Anterior cingulate cortex (tissue), 58 donors: ENCODE measurements at places on chromosomes 6 and 20.

GRCh38 chr6:111871725-111872400, 1.4 kb downstream of the FYN start:
- DNase-seq, result peak; percentile 25

GRCh38 chr6:143652841-143653331, 24.9 kb upstream of the PHACTR2 start:
- no peak for DNase-seq

DNA sequence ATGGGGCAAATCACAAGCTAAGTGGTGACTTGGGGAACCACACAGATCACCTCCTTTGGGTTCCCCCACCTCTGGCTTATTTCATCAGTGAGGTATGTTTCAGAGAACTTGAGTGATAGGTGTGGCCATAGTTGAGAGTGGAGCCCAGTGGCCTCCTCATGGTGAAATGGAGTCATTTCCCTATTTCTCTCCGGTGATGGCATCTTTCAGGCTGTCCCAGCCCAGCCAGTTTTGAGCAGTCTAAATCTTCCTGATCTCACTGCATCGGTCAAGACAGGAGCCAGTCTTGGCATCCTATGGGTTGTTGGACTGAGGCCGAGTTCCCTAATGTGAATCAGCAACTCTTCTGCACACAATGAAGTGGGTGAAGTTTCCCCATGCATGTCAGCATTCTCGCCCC, 132.4 kb downstream of the EYA2 start:
- no peak for DNase-seq

DNA sequence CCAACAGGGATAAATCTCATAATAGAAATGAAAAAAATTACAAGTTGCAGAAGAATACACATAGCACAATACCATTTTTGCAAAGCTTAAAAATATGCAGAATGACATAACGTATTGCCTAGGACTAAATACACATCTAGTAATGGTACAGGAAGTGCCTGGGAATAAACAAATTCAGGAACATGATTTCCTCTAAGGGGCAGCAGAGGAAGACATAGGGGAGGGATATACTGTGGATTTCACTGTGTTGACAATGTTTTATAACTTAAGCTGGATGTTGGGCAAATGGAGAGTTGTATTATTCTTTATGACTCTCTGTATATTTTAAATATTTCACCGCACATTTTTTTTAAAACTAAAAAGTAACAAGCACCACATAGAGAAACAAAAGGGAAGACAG, 5.6 kb upstream of the GLO1 start:
- DNase-seq, result no peak

GRCh38 chr6:139855671-139856311, 481.3 kb upstream of the CITED2 start:
- DNase-seq, result no peak

DNA sequence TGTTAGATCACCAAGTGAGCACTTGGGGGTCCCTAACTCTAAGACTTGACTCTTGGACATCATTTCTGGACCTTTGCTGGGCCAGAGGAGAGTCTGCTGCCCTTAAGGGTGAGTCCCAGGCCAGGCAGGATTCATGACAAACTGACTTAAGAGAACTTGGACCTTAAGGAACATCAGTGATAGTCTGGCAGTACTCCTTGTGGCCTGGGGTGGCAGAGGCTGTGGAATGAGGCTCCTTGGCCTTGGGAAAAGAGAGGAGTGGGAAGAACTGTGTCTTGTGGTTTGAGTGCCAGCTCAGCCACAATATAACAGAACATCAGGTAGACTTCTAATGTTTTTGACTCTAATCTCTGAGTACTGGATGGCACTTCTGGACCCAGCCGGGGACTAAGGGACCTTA, 478.7 kb downstream of the MEI4 start:
- no peak for DNase-seq

DNA sequence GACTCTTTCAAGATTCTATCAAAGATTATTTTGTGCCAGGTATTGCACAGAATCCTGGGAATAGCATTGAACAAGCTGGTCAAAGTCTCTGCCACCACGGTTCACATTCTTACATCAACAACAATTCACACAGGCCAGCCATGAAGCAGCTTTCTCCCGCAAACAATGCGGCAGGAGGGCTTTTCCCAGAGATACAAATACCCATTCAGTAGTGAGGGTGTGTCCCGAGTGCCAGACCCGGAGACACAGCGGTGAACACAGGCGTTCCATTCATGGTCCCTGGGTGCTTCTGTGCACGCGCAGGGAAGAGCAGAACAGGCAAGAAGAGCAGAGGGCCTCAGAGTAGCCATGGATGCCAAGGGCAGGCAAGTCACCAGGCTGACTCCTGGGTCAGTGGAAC, 83.3 kb upstream of the PDE10A start:
- DNase-seq, result no peak

DNA sequence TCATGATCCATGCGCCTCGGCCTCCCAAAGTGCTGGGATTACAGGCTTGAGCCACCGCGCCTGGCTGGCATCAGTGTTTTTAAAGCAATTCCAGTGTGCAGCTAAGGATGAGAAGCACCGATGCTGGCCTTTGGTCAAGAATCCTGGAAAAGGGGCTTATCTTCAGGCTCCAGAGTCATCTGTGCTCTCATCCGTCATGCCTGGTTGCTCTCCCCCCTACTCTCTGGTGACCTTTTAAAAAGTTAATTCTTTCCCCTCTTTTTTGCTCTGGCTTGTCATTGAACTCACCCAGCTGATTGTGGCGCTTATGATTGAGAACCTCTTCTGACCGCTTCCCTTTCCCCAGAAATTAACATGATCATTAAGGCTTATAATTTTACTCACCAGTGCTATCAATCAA, 28.7 kb downstream of the NR2E1 start:
- no peak for DNase-seq

DNA sequence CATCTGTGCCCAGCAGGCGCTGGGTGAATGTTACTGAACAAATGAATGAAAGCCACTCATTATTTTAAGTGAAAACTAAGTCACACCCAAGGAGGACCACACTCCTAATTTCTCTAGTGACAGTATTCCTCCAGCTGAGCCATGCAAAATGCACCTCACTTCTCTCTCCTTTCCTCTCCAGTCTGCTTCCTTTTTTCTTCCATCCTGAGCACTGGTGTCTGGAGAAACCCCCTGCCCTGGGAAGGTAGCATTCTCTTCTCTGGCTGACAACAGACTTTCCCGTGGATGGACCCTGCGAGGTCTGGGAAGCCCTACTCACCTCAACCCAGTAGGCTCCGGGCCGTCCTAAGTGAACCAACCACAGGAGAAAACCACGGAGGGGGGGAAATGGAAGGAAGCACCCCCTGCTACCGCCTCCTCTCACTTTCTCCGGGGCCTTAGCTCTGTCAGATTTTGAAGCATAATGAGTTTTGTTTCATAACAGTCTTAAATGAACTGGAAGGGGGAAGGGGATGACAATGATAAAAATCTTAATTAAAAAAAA, 22.6 kb downstream of the TRERF1 start:
- DNase-seq, result no peak

- DNase-seq, result no peak
Measured at GRCh38 chr6:9360881-9361280, 925.5 kb upstream of the SLC35B3 start.

DNA sequence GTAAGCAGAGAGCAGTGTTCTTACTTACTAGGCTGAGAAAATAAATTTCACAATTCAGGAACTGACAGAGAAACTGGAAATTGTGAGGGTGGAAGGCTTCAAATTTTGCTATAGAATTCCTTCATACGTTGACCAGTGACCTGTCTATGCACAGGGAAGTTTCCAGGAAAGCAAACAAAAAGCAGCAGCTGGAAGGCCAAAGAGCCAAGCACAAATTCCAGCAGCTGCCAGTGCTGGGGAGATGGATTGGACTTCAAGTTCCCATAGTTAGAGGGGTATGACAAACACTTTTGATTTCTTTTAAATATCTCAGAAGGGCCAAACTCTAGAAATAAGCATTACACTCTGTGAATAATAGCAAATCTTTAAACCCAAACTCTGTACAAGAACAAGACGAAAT, 299.1 kb upstream of the KCNQ5 start:
- no peak for DNase-seq

DNA sequence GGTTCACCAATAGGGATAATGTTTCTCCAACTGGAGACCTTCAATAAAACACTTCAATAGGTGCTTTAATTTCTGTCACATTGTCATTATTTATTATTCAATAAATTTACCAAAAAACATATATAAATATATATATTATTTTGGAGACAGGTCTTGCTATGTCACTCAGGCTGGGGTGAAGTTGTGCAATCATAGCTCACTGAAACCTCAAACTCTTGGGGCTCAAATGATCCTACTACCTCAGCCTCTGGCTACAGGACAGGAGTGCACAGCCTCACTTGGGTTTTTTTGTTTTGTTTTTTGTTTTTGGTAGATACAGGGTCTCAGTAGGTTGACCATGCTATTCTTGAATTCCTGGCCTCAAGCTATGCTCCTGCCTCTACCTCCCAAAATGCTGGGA, 9.9 kb downstream of the SMLR1 start:
- no peak for DNase-seq

DNA sequence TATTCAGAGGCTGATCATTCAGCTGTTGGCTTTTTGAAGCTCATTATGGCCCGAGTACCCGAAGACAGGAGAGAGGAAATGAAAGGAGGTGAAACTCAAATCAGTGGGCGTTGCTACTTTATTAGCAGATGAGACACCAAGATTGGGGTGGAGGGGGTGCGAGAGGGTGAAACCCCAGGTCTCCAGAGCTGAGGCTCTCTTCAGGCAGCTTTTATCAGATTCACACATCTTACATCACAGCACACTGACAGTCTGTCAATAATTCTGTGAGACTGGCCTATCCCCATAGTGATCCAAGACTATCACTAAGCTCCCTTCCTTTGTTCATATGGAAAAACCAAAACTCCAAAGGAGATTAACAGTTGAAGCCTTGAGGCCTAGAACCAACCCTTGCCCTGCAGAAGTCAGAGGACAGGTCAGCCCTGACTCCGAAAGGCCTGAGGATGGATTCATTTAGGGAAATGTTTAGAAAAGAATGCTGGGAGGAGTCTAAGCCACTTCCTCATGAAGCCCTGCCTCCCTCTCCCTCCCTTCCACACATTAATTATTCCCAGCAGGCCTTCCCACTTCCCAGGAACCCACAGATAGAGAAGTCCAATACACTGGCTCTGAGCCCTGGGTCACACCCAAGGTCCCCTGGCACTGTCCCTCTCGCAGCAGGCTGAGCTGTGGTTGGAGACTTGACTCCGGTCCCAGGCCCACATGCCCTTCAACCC, 23.2 kb downstream of the TRERF1 start:
- no peak for DNase-seq

- DNase-seq, result no peak
Measured at GRCh38 chr20:10940941-10941340, 267.1 kb upstream of the JAG1 start.

DNA sequence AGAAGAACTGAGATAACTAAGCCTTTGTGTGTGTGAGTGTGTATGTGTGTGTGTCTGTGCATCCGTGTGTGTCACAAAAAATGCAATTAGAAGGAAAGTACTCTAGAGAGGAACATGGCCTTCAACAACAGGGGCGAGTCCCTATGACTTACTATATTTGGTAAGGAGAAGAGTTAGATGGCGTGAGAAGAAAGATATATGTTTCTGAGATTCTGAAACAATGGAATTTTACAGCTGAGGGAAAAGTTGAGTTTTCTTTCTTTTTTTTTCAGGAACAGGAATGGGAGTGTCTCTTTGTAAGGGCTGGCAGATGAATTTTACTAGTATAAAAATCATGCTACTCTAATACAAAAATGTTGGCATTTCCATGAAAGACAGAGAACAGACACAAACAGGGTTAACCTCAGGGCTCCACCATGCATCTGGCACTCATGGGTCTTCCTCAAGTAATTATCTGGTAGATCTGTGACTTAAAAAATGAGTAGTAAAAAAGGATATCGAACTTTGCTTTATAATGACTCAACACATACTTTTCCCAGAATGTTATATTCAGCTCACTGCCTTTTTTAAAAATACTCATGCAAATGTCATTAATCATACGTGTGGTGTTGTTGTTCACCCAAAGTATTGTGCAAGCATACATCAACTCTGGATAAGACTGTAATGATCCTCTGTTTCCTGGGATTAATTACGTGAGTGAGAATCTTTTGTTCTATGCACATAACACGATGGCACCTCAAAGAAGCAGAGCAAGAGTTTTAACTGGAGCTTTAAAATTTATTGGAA, 12.8 kb upstream of the SASH1 start:
- no peak for DNase-seq
